Activated naive CD8-positive, alpha-beta T cell treated with anti-CD3 and anti-CD28 coated beads, Interleukin-2, amount 50 U/mL, for 24 hours (primary cell): ENCODE measurements at places on chromosomes 11 and 22.

DNA sequence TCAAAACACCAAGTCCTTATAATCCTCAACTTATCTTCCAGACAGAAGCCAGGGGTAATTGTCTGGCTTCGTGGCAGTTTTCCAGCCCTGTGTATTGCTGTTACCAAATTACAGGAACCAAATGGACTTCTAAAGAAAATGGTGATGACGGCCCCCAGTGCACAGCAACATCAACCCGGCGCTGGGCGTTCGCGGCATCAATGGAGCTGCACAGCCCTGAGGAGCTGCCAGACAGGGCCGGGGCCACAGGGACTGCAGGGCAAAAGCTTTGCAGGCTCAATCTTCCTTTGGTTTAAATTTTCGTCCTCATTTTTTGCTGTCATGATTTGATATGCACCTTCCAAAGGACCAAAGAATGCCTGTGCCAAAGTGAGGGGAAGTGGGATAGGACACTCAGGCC is 292.5 kb downstream of the BRD1 start:
- DNase-seq: no peak

DNA sequence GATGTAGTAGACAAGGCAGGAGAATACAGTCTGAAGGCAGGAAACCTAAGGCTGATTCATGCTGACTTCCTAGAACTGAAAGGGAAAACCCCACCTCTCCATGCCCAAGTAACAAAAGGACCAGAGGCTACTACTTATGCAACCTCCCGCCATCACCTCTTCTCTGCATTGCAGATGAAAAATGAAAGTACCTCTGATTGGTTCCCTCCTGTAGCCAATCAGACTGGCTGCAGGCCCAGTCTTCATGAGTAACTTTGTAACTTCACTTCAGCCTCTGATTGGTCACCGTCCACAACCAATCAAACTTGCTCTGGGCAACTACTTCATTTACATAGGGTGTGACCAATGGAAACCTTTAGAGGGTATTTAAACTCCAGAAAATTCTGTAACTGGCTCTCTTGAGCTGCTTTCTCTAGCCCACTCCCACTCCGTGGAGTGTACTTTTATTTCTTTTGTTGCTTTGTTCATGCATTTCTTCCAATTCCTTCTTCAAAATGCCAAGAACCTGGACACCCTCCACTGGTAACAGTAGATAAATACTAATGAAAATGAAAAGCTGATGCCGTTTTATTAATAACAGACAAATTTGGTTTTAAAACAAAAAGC is 5.2 kb upstream of the MAP6 start:
- DNase-seq: peak; percentile 18

- DNase-seq: no peak
Observed at GRCh38 chr11:57584341-57584740, 13.1 kb upstream of the SERPING1 start.

- DNase-seq: no peak
Observed at GRCh38 chr11:14186046-14186775, 172.8 kb downstream of the RRAS2 start.

- DNase-seq: no peak
Observed at GRCh38 chr11:19923626-19924025, 211.0 kb downstream of the NAV2 start.

DNA sequence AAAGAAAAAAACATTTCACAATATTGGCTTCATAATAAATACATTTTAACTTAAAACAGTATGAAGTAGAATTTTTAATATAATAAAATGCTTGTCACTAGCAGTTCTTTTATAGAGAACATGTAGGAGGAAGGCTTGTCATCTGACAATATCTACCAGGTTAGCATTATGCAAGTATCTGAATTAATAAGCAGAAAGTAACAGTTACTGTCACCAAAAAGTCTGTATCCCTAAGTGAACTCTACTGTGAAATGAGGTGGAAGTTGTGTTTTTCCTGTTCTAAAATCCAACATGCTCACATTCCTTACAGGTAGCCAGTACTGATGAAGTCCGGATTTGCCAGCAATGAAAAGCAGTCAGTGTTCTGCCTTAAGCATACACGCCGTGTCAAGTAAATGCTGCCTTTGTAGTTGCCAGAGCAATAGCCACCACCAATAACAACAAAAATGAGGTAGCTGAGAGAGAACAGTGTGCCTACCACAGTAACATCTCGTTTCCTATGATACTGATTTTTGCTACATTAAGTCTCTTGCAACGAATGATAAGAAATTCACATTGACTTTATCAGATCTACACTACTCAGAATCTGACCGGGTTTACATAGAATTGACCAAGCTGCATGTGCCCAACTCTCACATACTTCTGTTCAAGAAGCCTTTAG is 95.5 kb downstream of the SIK3 start:
- DNase-seq: no peak

DNA sequence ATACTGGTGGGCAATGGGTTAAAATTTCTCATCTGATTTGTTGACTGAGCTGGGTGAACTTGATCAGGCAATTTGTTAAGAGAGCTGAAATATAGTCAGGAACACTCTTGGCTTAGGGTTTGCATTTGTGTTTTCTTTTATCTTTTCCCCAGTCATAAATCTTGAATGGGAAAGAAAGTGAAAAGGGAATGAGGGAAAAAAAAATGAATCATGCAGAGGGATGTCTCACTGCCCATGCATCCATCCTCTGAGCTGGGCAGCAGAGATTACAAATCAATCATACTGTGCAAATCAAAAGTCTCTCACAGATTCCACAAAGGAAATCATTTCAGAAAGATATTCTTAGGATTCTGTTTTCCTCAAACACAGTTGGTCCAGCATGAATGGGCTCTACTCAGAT is 174.2 kb upstream of the MPPED2 start:
- no peak for DNase-seq

DNA sequence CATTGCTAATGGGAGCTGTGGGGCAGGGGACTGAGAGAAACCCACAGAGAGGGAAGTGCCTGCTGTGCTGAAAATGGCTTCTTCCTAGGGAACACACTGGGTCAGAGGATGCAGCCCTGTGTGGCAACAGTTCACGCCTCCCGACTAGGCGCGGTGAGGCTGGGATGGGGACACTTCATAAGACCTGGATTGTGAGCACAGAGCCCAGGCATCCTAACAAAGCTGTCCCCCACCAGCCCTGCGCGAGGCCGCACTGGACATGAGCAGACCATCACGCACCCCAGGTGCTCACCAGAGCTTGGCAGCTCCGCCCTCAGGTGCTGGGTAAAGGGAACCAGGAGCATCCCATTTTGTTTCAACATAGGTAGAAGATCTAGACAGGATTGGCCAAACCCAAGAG is 1.8 kb upstream of the KRTAP5-4 start:
- no peak for DNase-seq

DNA sequence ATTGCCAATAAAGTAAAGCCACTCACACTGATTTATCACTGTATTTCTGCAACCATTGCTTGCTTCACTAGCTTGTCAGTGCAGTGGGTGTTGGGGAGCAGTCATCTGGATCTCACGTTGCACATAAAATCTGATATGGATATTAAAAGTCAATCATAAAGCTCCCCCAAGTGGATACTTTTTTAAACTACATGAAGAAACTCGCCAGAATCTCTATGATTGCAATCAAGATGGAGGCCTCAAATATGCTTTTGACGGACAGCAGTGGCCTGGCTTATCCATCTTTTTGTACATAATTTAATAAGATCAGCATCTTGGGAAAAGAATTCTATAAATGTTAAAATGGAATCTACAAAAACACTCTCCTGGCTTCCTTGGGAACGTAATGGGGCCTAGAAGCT is 137.7 kb downstream of the WT1 start:
- DNase-seq: no peak

DNA sequence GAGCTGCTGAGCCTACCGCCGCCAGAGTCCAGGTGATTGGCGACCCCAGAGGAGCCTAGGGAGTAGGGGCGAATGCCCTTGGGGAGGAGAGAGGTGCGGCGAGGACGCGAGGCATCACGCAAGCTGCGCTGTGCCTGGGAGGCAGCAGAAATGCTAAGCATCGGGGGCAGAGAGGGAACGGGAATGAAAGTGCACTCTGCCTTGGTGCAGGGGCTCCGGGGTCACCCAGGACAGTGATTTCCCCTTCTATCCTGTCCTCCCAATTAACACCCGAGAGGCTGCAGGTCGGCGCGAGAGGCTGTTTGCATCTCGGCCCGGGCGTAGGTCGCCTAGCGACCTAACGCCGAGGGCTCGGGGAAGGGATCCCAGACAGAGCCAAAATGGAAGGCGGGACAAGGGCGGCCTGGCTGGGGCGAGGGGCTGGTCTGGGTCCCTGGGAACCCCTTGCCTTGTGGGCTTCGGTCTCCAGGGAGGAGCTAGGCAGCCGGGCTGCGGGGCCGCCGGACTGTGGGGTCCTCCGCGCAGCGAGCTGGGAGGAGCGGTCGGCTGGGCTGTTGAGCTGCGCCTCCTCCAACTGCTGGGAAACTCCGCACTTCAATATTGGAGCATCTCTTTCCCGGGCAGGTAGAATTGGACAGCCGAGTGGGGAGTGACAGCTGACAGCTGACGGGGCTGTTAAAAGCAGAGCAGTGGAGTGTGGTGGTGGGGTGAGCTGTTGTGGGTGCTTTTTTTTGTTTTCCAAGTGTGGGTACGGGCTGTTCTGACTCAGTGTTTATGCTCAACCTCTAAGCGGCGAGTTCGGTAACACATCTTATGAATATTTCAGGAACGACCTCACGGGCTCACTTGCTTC is 657 bp downstream of the ELMOD1 start:
- peak; percentile 30 for DNase-seq

GRCh38 chr22:35837101-35837727 is 119.5 kb downstream of the APOL5 start:
- no peak for DNase-seq

DNA sequence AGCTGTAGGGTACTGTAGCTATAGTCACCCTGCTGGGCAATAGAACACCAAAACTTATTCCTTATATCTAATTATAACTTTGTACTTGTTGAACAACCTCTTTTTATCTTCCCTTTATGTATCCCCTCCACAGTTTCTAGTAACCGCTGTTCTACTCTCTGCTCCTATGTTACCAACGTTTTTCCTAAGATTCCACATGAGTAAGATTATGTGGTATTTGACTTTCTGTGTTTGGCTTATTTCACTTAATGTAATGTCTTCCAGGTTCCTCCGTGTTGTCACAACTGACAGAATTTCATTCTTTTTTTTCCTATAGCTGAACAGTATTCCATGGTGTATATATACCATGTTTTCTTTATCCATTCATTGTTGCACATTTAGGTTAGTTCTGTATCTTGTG is 258.4 kb downstream of the DYNC2H1 start:
- DNase-seq: no peak

GRCh38 chr11:45658292-45658991 is 7.0 kb downstream of the CHST1 start:
- DNase-seq: peak; percentile 61

- DNase-seq: no peak
Observed at GRCh38 chr11:124796312-124796711, 3.9 kb downstream of the MSANTD2 start.

GRCh38 chr22:22909605-22910271 is 22.1 kb downstream of the IGLL5 start:
- DNase-seq: no peak

- no peak for DNase-seq
Observed at GRCh38 chr11:12439615-12440014, 62.2 kb downstream of the PARVA start.

GRCh38 chr11:11806586-11806985 is 35.2 kb upstream of the USP47 start:
- no peak for DNase-seq

DNA sequence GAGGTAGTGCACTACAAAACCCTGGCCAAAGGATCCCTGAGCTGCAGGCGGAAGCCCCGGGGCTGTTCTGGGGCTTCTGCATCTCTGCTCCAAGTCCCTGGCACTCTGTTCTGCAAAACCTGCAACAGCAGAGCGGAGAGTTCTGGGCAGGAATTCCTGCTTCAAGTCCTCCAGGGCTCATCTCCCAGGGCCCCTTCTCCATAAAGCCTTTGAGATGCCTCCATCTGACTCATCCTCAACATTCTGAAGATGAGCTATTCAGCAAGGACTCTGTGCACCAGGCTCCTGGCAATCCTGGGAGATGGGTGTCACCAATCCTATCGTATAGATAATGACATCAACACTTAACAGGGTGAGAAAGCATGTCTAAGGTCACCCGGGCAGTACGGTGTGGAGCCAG is 19.3 kb downstream of the SYN3 start:
- no peak for DNase-seq

DNA sequence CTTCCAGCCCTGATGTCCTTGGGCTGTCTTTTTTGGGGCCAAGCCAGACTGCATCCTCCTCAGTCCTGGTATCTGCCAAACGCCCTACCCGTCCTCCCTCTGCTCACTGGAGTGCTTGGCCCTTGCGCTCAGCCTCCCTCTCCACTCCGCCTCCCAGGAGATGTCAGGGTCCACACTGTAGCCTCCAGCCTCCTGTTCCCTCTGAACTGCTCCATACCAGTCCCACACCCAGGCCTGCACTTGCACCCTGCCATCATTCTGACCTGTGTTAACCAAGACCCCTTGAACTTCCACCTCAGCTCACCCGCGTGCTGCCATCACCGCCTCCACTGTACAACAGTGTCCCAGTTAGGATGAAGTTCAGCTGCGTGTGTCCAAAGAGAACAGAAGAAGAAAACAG is 6.3 kb upstream of the IL2RB start:
- DNase-seq: no peak

DNA sequence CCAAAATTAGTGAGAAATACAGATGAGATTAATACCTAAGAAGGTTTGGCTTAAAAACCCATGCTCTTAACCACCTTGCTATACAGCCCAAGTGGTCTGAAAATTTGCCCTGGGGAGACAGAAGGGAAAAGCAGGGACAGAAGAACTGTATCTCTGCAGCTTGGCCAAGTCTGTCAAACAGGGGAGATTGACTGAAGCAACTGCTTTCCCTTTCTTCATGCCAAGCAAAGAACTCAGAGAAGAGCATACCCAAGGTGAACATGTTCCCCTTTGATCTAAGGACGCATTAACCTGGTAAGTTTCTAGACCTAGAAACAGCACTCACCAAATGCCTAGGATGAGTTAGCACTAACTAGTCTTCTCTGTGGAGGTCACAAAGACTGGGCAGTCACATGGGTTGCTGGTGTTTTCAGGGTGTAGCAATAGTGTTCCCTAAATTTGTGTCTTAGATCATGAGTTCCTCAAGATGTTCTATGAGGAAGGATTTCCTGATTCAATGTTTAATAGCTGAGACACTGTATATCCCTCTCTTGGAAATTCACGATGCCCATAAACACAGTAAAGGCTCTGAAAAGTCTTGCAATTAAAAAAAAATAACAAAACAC is 75.6 kb upstream of the GRAMD1B start:
- no peak for DNase-seq

GRCh38 chr11:36101466-36101865 is 157.6 kb downstream of the LDLRAD3 start:
- no peak for DNase-seq

- DNase-seq: no peak
Observed at GRCh38 chr22:39110631-39111561, 13.9 kb downstream of the APOBEC3H start.

DNA sequence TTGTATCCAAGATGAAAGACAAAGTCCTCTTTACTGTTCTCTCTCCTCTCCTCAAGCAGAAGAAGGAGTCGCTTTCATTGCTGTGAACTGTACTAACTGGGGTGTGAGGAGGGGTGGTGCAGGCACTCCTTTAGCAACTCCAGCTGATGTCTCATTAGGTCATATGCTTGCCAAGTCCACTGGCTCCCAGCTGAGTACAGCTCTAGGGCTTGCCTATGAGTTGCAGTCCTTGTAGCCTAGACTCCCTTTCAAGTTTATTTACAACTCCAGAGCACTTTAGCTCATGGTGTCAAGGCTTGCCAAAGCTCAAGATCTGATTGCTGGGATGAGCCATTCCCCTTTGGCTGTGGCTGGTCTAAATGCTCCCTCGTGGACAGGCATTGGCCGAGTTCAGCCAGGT is 55.1 kb upstream of the PDGFD start:
- no peak for DNase-seq

- no peak for DNase-seq
Observed at GRCh38 chr11:134481135-134481534, 69.1 kb upstream of the B3GAT1 start.

GRCh38 chr11:1238767-1239595 is 16.1 kb downstream of the MUC5B start:
- no peak for DNase-seq
